ENCODE measurements at places on chromosomes 6 and 20.

DNA sequence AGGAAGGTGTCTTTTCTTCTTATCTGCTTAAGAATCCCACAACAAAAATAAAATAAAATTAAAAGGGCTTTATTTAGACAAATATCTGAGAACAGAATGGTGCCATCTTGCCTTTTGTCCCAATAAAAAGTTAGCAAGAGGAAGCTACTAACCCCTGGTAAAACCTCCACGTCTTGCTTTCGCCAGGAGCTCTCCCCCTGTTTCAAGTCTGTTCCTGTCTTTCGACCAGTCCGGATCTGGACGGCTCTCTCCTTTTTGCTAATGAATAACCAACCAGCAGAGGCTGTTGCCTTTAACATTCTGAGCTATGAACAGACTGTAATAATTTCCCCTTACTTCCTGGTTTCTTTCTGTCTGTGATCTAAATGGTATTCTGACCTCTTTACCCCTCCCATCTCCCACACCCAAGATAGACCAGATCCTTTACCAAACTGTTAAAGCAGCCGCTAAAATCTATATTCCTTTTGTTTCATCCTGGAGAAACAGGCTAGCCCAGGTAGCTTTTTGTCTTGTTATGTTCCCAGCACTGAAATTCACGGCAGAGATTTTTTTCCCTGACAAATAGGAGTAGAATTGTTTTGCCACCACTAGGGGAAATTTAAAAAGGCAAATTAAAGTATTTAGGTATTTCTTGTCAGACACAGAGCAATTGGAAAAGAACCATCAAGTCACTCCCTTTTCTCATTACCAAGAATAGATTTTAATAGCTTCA is at the start of gene FRK:
Gene FRK, minus strand, starts transcription at position 320 of the 712 bp plus-strand sequence. CDS start 580 bp downstream, outside the sequence.
- no peak for DNase-seq

- no peak for DNase-seq
Observed at GRCh38 chr6:40490508-40490907, 96.7 kb downstream of the LRFN2 start.

- no peak for DNase-seq
Observed at GRCh38 chr20:61763740-61764400, 301.8 kb downstream of the TAF4 start.

- DNase-seq: no peak
Observed at GRCh38 chr6:134016558-134016814, 35.9 kb downstream of the SLC2A12 start.

DNA sequence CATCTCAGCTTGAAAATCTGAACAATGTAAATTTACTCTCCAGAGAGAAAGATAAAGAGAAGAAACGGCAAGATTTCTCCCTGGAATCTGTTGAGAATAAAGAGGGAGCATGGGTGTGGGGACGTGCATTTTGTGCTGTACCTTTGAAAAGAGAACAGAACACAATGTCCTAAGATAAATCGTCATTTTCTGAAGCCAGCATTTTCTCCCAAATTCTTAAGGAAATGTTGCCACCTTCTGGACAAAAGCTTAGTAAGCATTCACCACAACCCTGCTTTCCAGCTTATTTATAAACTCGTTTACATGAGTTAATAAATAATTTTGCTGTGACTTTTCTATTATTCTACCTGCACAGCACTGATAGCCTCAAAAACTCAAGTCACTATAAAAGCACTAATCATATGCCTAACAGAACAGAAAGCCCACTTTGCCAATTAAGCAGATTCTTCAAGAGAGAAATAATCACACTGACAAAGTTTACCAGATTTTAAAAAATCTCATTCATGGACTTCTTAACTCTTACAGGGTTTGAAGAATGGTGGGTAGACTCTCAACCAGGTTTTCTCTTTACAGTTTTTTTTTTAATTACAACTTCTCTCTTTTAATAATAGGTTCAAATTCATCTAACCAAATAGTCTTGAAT is 155.8 kb downstream of the MBOAT1 start:
- no peak for DNase-seq

DNA sequence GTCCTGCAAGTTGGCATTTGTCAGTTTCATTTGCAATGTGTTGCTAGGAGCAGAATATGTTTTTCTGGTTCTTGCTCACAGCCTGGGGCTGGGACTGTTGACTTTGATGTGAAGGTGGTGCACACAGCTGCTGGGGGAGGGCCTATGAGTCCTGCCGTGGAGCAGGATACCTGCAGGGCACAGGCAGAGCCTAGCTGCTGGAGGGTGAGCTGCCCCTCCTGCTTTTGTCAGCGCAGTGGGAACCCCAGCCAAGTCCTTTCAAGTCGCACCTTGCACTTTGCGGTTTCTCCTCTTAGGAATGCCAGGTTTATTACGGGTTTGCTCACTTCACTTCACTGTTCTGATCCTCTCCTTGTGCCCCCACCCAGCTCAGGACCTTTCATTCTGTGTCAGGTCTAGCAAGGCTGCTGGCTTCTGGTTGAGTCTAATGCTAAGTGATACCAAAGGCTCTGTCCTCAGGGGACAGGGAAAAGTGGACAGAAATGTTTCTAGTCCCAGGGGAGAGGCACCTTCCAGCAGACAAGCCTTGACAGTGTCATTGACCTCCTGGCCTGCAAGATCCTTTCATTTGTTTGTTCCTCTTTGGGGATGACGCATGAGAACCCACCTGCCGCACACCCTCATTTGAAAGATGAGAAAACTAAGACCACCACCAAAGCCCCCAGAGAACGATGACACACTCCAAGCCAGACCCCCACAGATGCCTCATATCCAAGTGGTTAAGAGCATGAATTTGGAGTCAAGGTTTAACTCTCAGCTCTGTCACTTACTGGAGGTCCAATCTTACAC is 2.7 kb upstream of the SPO11 start:
- no peak for DNase-seq

DNA sequence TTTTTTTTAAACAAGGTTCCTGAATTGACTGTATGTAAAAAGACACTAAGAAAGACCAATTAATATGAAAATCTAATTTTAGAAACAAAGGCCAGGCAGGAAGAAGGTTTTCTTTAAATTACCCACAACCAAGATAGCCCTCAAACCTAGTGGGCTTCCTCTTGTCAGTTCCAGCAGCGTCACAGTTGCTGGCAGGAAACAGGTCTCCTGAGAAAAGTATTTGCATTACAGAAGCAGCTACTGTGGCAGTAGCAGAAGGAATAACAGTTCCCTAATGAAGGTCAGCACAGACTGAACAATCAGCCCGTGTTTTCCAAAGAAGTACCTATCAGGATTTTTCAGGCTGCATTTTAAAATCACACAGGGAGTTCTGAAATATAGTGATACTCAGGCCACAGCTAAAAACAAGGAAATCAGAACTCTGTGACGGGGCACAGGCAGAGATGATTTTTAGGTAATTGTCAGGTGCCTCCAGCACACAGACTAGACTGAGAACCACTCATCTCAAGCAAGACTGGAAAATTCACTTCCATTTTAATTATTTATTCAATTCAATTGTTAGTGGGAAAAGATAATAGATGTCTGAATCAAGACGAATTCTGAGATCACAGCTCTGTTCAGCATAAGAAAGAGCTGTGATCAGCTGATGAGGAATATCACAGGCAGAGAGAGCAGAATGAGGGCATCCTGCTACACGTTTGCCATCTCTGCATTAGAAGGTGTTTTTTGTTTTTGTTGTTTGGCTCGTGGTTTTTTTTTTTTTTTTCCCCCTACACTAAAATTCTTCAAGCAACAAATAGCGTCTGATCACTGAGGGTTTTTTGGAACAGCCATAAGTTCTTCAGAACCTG is 230.5 kb upstream of the KHDRBS2 start:
- DNase-seq: no peak

- DNase-seq: no peak
Observed at GRCh38 chr20:1654996-1655395, 2.6 kb downstream of the SIRPG start.

DNA sequence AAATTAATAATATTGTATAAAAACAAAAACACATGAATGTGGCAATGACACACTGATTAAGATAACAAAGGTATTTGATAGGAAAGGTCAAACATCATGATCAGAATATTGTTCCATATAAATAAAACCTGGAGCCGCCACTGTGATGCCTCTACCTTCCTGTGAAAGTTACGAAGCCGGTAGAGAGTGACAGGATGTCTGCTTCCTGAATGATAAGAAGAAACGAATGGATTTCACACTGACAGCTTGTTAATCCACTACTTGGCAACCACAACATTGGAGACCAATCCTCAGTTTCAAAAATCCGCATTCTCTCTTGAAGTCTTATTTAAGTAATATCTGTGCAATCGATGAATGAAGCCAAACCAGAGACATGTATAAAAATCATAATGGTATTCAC is 315.1 kb downstream of the HDGFL1 start:
- DNase-seq: no peak

DNA sequence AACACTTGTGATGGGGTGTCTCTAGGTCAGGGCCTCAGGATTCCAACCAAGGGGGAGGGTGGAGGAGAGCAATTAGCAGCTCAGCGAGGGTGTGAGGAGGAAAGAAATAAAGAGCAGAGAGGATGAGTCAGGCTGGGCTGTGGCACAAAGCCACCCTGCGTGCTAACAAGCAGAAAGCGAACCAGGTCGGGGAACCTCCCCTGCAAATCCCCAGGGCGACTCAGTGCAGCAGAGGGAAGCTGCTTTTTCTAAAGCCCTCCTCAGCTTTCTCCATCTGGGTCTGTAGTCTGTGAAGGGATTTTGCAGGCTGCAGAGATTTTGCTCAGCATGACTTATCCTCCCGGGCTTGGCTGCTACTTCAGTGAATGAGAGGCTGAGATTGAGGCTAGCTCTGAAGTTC is 6.6 kb upstream of the SPO11 start:
- DNase-seq: no peak

GRCh38 chr20:43963233-43963632 is 48.6 kb downstream of the TOX2 start:
- DNase-seq: no peak

- DNase-seq: no peak
Observed at GRCh38 chr20:43996240-43996930, 81.7 kb downstream of the TOX2 start.

DNA sequence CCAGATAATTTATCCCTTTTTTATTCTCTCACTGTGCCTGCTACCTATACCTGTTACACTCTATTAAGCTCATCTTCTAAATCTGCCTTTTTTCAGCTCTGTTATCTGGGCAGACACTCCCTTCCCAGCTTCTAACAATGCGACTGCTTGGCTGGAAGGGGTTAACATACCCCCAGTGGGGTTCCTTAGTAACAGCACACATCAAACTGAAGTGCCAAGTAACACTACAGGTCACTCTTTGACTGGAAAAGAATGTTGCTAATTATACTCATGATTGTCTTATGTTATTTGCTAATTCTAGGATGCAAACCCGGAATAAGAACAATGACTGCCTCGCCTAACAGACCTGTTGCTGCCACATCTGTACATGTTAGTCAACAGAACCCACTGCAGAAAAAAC is 203.5 kb downstream of the EPM2A start:
- no peak for DNase-seq

- no peak for DNase-seq
Observed at GRCh38 chr6:133704371-133704770, 184.5 kb upstream of the TCF21 start.

GRCh38 chr6:33132081-33132524 is 56.3 kb downstream of the HLA-DPB1 start:
- no peak for DNase-seq

DNA sequence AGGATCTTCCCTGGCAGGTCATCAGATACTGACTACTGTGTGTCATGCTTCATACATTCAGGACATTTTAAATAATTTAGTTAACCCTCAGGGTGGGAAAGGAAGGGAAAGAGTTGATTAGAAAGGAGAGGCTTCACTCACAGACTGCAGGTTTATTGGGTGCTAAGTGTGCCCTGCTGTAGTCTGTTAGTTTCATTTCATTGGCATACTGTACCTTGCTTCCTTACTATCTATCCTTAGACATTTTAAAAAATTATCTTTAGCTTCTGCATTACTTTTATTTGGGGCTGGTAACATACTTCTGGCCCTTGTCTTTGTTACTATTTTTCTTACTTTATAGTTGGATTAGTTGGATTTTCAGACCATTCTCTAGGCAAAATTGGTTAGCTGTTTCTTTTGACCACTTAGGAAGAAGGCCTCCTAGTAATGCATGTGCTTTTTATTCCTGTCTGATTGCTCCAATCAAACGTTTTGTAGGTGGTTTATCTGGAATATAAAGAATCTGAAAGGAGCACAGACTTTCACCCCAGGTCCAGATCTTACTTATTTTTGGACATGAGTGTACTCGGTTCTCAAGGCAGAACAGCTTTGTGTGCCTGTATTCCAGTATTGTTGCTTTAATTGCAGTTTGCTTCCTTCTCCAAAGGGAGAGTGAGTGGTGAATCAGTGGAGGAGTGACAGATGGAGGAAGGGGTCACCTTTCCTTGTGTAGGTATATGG is 82.7 kb upstream of the PRDM1 start:
- peak; percentile 37 for DNase-seq

DNA sequence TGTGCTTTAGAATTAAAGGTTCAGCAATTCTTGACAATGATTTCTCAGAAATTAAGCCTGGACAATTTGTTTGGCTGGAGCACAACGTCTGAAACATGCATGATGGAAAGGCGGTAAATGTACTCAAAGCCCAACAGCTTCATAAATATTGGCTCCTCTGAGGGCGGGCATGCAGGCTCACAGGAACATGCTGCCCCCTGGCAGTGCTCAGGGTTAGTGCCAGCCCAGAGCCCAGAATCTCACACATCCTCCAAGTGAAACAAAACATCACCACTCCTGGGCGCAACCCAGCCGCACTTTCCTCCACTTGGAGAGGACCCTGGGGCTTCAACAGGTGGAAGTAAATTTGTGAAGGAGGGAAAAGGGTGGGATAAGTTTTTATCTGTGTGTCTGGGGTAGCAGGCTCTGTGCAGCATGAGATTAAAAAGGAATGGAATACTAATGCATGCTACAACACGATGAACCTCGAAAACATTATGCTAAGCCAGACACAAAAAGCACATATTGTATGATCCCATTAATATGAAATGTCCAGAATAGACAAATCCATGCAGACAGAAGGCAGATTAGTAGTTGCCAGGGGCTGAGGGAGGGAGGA is 54.1 kb upstream of the PTPRT start:
- no peak for DNase-seq

GRCh38 chr20:62165762-62166399 is 16.9 kb upstream of the MTG2 start:
- DNase-seq: no peak
